ENCODE measurements at places on chromosomes 12 and 14.

DNA sequence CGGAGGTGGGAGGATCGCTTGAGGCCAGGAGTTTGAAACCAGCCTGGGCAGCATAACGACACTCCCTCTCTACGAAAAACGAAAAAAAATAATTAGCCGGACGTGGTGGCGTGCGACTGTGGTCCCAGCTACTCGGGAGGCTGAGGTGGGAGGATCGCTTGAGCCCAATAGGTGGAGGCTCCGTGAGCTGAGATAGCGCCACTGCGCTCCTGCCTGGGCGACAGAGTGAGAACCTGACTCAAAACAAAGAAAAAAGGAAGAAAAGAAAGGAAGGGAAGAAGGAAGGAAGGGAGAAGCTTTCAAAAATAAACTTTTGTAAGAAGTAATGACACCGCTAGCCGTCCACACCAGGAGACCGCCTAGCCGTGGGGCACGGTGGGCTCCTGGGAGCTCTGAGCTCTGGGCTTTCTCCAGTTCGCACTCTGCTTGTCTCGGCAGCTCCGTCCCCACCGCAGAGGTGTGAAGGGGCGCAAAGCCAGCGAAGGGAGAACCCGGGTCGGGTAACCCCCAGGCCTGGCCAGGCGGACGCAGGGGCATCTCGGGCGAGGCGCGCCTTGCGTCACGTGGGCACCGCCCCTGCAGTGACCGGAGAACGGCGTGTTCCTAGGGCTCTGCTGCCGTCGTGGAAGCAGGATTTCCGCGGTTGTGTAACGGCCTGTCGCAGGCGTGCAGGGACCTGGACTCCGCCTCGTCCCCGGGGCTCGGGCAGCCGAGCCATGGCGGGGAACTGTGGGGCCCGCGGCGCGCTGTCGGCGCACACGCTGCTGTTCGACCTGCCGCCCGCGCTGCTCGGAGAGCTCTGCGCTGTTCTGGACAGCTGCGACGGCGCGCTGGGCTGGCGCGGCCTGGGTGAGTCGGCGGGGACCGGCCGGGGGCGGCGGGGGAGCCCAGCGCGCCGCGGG is at the start of gene IRAK3:
IRAK3 (plus strand) TSS at position 631 of the 902 bp plus-strand sequence; CDS start at position 717, 86 bp downstream.
- DNase-seq = no peak

DNA sequence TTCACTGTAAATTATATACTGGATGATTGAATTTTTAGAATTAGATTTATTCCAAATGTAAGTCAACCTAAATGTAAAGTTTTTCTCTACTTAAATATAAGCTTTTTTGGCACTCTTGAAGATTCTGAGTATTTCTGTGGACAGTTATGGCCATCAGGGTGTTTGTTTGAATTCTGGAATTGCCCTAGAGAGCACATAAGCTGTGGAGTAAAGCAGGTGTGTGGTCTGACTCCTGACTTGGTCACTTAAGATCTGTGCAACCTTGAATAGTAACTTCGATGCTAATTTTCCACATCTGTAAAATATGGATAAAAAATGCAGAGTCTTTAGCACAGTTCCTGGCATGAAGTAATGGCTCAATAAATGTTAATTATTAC is 64.4 kb downstream of the FUT8 start:
- no peak for DNase-seq

DNA sequence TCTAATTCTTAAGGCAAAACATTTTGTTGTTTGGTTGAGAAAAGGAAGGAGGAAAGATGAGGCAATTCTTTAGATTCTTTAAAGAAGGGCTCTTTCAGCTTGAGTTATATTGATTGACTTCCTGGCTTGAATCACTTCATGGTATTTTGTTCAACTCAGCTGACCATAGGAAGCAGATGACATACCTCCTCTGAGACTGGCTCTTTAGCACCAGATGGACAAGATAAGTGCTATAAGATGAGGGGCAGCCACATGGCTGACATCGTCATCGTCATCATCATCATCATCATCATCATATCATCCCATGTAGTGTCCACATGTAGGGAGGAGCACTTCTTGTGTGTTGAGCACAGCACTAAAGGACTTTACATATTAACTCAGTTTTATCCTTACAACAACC is 81.3 kb downstream of the SSPN start:
- DNase-seq = no peak

- DNase-seq = no peak
Observed at GRCh38 chr12:95266254-95266653, 48.6 kb downstream of the VEZT start.

GRCh38 chr12:29519585-29520182 is 22.2 kb upstream of the OVCH1 start:
- DNase-seq = no peak

DNA sequence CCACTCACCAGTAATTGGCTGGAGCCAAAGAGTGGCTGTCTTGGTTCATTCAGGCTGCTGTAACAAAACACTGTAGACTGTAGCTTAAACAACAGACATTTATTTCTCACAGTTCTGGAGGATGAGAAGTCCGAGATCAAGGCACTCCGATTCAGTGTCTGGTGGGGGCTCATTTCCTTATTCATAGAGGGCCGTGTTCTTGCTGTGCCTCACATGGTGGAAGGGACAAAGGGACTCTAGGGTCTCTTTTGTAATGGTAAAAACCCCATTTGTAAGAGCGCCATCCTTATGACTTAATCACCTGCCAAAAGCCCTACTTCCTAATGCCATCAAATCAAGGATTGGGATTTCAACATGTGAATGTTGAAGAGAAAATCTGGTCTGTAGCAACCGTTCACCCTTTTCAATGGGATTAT is 34.7 kb upstream of the CDKN3 start:
- no peak for DNase-seq

DNA sequence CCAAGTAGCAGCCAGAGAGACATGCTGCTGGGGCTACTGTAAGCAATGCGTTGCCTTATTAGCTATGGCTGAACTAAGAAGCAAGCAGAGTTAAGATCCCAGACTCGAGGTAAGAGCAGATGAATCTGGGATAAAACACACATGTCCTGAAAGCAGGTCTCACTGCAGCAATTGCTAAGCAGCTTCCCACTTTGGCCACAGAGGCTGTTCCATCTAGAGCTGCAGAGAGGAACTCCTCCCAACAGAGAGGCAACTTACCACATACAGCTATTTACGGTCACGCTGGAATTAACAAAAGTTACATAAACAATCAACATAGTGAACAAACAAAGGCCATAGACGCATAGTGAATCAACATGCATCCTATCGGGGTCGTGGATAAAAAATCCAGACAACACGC is 90.2 kb downstream of the KSR2 start:
- DNase-seq = no peak

DNA sequence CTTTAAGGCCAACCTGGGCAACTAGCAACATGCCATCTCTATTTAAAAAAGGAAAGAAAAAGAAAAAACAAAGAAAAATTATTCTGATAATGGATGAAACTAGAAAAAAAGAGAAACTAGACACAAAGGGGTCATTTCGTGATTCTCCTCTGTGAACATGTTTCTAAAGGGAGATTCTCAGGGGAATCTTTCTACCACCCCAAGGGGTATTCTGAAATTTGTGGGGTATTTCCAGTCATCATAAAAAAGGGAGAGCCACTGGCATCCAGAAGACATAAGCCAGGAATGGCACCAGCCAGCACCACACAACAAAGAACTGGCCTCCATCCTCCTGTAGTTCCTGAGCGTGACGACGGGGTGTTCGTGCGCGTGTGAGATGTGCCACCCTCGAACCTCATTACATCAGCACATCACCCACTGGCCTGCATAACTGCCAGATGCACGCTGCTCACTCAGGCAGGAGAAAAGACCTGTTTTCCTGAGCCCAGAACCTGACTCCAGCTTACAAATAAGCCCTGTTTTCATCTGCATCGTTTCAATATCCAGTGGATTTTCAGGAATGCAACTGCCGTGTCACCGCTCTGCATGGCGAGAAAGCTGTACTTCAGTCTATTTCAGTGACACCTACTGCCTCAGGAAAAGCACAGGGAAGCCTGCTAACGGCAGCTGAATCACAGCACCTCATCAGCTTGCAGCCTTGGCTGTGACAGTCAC is 23.9 kb downstream of the STX2 start:
- DNase-seq = no peak

DNA sequence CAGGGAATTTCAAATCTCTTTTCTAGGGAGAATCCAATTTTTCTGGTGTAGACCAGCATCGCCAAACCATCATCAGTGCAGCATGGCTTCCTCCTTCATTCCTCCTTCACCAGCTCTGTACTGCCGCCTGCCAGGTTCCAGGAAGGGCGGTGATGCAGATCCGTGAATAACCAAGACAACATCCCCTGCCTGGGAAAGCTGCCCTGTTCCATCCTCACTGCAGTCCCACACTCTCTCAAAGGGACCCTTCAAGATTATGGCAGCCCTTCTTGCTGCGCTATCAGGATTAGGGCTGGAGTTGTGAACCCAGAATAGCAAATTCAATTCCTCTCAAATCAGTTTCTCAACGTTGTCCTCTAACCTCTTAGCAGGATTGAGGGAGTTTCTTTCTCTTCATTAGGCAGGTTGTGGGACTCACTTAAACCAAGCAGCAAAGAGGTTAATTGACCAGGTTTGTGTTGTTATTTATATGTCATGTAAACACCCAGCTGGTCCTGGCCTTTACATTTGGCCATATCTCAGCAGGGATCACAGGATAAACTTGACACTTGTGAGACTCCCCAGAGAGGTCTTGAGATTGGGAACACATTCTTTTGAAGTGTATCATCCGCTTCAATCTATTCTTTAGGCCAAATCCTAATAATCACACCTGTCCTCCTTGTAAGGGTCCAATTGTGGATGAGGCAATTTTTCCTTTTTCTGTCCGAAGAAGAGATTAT is 26.2 kb downstream of the TMEM30B start:
- DNase-seq = no peak

DNA sequence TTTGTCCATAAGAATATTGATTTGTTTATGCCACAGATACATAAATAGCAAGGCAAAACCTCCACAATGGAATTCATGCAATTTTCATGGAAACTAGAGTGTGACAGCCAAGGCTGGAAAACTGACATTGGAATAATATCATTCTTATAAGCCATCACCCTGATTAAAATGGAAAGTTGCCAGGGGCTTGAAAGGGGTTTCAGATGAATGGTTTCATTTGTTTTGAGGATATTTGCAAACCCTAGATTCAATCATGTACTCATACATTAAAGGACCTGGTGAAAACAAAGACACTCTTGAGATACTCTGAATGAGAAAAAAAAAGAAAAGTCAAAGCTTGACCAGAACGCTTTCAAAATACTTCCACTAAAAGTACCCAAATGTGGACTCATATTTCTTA is 205.7 kb downstream of the DIO2 start:
- DNase-seq = no peak

DNA sequence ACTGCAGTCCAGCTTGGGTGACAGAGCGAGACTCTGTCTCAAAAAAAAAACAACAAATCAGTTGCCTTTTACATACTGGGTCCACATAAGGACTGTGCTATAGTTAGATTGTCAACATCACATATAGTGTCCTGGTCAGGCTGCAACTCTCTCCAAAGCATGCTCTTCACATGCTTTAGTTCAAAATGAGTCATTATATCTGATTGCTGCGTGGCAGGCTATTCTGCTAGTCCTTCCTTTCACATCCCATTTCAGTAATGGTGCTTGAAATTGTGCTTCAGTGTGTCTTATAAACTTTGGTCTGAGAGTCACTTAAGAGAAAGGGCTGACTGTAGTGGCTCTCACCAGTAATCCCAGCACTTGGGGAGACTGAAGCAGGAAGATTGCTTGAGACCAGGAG is 6.9 kb downstream of the LETMD1 start:
- DNase-seq = no peak

DNA sequence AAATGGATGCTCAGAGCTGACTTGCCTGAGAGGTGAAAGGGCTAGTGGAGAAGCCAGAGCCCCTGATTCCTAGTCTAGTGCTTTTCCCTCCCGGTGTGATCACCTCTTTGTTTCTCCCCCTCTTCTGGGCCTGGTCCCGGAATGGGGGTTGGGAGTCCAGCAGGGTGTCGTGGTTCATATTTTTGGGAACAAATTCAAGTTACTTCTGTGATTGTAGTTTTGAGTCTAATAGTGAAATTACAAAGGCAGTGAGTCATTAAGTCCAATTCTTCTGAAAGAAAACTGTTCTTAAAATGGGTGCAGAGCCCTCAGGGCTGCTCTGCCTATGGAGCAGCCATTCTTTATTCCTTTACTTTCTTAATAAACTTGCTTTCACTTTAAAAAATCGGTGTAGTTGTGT is 7.6 kb downstream of the SUSD6 start:
- no peak for DNase-seq

GRCh38 chr14:67710209-67710608 is 8.5 kb downstream of the RDH12 start:
- no peak for DNase-seq

DNA sequence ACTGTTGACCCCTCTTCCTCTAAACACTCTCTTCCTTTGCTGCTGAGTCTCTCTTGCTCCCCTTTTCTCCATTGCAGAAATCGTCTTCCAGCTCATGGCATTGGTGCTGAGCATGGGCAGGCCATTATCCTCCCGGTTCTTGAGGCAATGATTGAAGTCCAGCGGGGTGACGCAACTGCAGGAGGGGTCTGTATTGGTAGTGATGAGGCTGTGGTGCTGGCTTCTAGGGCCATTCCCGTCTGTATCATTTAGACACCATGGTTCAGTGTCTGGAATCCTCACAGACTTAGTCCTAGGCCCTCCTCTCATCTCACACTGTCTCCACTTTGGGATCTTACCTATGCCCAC is 720 bp upstream of the SLC22A17 start:
- no peak for DNase-seq

DNA sequence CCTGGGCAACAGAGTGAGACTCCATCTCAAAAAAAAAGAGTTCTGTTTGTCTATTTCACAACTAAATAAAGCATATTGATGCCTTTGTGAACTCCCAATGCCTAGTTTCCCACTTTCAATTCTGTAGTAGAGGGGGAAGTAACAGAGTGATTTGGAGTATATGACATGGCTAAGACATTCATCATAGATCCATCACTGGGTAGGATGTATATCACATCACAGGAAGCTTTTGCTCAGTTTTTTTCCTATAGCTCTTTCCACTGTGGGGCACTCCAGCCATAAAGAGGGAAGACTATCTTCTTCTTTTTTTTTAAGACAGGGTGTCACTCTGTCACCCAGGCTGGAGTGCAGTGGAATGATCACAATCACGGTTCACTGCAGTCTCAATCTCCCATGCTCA is 154.0 kb upstream of the BCL2L14 start:
- no peak for DNase-seq

- no peak for DNase-seq
Observed at GRCh38 chr12:124217508-124218242, 77.2 kb upstream of the RFLNA start.

DNA sequence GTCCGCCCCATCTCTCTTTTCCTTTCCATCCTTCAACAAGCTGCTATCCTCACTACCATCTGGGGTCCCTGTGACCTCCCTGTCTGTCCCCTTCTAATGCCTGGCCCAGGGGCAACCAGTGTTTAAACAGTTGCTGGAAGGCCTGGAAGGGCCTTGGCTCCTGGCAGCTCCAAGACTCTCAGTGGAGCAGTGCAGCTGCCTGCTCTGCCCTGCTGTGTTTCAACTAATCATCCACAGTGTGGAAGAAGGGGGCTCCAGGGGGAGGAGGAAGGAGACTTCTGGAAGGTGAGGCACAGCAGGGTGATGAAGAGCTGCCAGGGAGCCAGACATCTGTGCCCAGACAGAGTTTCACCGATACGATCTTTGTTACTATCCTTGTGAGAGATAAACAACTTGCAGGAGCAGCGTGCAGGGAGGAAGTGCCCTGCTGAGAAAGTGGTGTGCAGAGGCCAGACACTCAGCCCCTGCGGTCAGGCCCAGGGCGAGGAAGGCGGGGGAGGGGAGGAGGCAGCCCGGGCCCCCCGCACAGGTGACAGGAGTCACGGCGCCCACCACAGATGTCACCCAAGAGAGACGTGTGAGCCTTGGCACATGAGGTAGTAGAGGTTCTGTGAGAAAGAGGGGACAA is 1061.8 kb downstream of the BCL11B start:
- peak; percentile 39 for DNase-seq

GRCh38 chr12:66548338-66549049 is 130.4 kb downstream of the GRIP1 start:
- DNase-seq = no peak

Data from activated CD8-positive, alpha-beta memory T cell treated with anti-CD3 and anti-CD28 coated beads for 1 hour (primary cell).